Activated B cell treated with CpG ODN at 0.5 μM for 24 hours (primary cell): ENCODE measurements at places on chromosomes 11 and 22.

DNA sequence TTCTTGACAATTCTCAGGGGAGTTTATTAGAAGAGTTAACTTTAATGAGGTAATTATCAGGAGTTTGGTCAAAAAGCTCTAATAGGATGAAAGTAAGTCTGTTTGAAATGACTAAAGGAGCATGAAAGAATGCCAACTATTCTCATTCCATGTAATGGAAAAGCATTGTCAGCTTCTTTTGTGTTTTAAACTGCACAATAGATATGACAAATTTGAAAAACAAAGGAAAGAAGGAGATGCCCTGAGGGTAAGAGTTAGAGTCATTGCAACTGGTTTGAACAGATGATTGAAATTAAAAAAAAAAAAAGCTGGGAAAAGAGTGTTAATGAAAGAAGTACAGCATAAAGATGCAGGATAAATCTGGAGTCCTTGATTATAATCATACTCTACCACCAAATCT, 296.8 kb upstream of the FOLH1 start:
- no peak for DNase-seq

- no peak for DNase-seq
Measured at GRCh38 chr11:22349491-22349890, 11.3 kb downstream of the SLC17A6 start.

DNA sequence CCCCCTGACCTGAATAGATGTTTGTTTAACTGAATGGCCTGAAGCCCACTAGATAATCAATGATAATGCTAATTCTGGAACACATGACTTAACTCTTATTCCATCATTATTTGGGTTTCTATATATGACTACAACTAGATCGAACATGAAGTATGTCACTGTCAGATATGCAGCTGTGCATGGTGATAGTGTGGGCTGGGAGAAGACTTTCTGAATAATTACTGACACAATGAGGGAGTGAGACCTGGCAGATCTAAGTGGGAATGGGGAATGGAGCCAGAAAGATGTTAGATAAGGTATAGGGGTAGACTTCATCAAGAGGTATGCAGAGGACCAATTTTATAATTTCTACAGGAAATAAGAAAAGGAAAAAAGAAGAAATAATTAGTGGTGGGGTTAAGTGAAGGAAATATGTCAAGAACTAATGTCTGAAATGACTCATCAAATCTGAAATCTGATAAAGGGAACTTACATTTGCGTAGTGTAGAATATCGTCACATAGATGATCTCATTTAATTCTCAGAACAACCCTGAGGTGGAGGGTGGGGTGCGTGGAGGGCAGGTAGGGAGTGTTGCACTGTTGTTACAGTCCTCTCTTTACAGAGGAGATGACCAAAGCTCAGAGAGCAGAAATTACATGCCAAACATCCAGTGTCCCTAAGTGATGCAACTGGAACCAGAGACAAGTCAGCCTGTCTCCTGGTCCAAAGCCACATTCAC, 68.2 kb upstream of the EED start:
- no peak for DNase-seq

DNA sequence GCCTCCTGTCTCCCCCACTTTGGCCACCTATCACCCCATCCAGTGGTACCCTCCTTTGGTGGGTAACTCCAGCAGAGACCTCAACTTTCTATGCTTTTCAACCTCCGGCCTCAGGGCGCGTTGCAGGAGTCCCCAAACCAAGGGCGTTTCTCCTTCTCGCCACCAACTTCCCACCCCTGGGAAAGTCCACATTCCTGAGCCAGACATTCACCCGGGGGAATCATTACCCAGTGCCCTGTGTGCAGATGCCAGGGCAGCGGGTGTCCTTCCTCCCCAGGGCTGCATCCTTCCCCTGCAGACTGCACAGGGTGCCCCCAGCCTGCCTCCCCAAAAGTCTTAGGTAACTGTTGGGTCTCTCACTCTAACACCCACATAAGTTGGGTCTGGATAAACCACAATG, 26.4 kb downstream of the MYEOV start:
- DNase-seq: no peak

- DNase-seq: no peak
Measured at GRCh38 chr11:92702037-92702804, 267.2 kb upstream of the MTNR1B start.

DNA sequence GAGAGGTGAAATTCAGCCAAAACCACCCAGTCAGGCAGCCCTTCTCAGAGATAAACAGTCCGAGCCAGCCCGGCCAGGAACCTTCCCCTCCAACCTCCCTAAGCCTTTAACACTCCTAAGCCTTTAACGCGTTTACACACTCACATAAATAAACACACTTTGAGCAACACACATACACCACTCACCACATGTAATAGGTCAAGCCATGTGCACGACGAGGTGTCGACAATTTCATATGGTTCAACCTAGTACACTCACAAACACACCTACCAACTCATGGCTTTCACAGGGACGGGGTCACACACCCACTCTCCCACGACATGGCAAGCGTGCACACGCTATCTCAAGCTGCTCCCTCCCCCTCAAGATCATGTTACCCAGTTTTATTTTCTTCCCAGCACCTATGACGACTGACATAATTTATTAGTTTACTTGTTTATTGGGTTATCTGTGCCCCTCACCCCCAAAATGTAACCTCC, 15.5 kb downstream of the SLC43A1 start:
- DNase-seq: no peak

DNA sequence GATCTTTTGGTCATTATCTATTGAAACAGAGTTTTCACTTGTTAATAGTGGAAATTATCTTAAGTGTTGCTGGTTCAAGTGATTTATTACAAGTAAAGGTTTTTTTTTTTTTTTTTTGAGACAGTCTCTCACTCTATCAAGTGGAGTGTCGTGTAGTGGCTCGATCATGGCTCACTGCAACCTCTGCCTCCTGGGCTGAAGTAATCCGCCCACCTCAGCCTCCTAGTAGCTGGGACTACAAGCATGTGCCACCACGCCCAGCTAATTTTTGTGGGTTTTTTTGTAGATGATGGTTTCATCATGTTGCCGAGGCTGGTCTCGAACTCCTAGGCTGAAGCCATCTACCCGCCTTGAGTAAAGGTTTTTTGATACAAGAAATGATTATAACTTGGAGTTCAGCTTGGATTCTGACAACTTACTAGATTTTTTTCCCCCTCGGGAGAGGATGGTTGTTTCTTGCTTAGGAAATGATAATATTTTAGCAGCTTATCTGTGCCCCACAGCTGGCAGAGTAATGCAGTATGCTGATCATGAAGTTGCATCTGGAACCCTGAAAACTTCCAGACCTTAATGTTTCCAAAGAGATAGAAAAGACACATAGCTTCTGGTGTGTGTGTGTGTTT, 68.9 kb downstream of the MTMR3 start:
- no peak for DNase-seq

- DNase-seq: no peak
Measured at GRCh38 chr11:83661491-83662350, 375.6 kb upstream of the CCDC90B start.

GRCh38 chr11:8082391-8083087, 1.5 kb downstream of the TUB start:
- DNase-seq: no peak

GRCh38 chr22:22691716-22692701, 47.6 kb downstream of the GGTLC2 start:
- DNase-seq: no peak

DNA sequence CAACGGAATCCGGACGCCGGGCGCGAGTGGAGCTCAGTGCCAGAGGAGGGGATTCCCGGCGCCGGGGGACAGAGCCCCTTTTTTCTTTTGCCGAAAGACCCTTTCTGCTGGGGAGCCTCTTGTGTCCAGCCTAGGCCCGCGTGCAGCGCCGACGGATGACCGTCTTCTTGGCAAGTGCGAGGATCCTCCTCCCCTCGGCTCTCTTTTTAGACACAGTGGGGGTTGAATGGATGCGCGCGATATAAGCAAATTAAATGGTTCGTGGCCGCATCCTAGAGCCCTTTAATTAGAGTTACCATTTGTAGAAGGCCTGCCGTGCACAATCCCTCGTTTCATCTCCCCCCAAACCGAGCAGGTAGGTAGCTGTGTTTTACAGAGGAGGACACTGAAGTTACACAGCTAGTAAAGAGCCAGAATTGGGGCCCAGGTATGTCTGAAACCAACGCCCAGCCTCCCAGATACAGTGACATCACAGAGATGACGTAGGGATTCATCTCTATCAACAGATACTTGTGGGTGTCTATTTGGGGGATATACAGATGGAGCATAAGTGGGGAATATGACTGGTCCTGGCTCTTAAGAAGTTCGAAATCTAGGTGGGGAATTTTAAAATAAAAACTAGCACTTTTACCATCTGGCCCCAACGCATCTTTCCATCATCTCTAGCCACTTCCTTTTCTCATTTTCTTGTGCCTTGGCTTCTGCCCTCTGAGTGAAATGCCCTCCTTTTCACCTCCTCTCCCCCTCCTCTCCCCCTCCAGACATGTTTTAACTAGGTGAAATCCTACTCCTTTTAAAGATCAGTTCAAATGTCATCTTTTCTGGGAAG, 875 bp downstream of the TCP11L1 start:
- DNase-seq: no peak
